ENCODE measurements at places on chromosomes 5 and 9.

GRCh38 chr5:102815084-102815483 lies 60.0 kb downstream of the PAM start:
- DNase-seq = no peak

GRCh38 chr5:59873113-59873512 lies 20.4 kb downstream of the PDE4D start:
- no peak for DNase-seq

DNA sequence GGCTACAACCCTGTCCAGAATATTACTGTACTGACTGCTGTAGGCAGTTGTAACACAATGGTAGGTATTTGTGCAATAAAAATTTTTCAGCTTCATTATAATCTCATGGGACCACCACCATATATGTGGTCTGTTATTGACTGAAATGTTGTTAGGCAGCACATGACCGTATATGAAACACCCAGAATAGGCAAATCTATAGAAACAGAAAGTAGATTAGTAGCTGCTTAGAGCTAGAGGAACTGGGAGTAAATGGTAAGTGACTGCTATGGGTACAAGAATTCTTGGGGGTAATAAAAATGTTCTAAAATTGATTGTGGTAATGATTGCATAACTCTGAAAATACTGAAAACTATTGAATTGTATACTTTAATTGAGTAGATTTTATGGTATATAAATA lies 185.7 kb downstream of the ESM1 start:
- DNase-seq = no peak

DNA sequence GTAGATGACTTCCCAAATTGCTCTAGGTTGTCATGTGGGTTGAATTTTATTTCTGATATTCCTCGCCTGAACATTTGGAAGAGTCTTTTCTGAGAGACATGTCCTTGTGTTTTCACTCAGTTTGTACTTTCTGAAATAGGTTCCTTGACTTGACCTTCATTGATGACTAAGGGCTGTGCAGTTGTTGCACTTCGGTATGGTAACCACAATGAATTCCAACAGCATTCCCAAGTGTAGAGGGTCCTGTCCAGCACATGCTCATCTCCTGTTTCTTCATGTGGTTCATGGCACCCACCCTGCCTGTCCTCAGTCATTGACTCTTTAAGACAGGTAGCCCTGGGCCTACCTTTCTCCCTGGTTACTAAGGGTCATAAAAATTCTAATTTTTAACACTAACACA lies 527.8 kb downstream of the MTRR start:
- no peak for DNase-seq

DNA sequence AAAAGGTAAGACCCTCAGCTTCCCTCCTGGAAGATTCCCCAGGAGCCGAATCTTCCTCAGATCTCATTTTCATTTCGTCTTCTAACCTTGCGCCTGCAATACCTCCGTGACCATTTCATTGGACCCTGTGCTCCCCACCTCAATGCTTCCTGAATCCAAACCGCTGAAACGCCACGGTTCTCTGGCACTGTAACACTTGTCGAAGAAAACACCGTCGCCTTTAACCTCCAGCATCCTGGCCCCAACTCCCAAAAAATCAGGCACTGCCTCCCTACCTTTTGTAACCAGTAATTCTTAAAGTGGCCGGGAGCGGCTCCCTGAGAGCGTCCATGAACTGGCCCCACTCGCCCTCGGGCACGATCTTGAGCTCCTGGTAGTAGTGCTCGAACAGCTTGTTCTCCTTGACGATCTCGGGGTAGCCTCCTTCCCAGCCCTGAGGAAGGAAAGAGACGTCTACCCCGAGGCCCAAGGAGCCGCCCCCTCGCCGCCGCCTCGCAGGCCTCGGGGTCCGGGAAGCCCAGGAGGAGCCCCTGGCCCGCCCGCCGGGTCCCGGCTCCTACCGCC lies 438 bp downstream of the NSUN2 start:
- no peak for DNase-seq

DNA sequence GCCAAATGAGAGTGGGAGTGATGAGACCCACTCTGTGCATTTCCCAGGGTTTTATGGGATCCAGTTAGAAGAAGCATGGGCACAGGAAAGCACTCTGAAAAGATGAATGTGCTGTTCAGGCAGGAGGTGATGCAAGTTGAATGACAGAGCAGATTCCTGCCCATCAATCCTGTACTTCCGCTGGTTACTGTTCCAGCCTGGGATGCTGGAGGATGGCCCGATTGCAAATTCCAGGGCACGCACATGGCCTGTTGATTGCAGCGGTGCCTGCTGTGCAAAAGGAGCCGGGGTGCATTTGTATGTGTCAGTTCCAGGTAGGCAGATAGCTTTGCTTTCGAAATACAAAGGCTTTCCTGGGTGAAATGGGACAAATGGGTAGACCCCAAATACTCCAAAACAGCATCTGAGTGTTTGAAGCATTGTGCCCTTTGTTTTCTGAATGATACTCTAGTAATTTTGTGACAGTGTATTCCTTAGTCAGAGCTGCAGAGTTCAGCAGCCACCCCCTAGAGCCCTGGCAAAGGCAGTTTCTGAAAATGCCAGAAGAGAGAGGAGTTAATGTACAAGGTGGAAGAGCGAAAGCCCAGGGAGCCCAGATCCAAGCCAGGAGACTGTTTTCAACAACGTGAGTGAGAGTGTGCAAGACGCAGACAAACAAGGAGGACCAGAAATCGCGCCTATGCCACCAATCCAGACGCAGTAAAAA lies 454.2 kb upstream of the CLINT1 start:
- no peak for DNase-seq

DNA sequence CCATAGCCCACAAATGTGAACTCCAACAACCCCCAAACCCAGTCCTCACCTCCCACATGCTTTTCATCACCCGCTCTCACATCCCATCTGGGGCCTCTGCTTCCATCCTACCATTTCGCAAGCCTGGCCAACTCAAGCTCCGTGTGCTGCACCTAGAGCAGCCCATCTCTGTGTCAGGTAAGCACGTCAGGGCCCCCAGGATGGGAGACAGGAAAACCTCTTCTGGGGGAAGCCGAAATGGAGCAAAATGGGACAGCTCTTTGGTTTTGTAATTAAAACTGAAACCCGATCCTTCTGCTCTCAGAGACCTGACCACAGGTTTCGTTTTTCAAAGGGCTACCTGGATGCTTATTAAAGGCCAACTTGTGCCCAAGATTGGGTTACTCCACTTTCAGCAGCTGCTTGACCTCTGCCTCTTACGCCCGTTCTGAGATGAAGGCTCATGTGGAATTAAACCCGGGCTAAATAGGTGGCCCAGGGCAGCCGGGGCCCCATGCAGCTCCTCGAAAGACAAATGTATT lies 287.7 kb downstream of the SLIT3 start:
- no peak for DNase-seq

- DNase-seq = no peak
These were observed 81.8 kb upstream of the MEF2C start for GRCh38 chr5:88964831-88965230.

GRCh38 chr5:145632701-145633100 lies 202.4 kb downstream of the PRELID2 start:
- DNase-seq = no peak

DNA sequence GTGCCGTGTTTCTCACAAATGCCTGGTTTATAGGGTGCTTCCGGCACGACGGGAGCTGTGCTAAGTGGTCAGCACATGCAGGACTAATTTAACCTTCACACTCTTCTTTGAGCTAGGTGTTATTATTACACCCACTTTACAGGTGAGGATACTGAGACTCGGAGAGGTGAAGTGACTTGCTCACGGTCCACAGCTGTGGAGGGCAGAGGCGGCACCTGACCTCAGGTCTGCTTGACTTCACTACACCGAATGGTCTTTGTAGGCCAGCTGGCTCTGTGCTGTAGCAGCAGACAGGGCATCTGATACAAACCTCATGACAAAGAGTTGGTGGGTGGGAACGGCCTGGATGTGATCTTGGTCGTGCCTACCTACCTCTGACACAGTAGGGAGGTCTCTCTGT lies 102.0 kb upstream of the BOD1 start:
- no peak for DNase-seq

DNA sequence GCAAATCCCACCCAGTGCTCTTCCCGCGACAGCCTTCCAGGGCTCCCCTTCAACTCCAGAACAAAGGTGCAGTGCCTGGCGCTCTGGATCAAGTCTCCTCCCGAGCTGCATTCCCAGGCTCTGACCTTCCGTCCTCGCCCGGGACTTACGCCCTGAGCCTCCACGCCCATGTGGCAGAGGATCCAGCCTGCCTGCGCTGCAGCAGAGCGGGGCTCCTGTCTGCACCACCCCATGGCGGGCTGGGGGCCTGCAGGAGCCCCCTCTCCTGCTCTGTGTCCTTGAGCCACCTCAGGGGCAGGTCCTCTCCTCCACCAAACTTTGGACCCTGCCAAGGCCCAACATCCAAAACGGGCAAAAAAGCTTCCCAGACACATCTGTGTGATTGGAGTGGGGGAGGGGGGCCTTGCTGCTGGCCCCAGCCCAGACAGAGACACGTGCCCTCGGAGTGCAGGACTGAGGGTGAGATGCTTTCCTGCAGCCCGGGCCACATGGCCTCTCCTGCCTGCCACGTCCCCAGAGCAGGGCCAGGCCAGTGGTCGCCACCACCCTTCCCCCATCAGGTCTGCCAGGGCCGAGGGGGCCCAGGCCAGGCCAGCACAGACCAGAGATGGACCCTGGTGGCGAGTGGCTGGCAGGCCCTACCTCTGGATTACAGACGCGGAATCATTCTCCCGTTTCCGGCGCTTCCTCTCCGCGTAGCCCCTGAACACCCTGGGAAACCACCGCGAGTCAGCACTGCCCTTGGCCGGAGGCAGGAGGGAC lies 4.4 kb downstream of the NSMF start:
- no peak for DNase-seq

DNA sequence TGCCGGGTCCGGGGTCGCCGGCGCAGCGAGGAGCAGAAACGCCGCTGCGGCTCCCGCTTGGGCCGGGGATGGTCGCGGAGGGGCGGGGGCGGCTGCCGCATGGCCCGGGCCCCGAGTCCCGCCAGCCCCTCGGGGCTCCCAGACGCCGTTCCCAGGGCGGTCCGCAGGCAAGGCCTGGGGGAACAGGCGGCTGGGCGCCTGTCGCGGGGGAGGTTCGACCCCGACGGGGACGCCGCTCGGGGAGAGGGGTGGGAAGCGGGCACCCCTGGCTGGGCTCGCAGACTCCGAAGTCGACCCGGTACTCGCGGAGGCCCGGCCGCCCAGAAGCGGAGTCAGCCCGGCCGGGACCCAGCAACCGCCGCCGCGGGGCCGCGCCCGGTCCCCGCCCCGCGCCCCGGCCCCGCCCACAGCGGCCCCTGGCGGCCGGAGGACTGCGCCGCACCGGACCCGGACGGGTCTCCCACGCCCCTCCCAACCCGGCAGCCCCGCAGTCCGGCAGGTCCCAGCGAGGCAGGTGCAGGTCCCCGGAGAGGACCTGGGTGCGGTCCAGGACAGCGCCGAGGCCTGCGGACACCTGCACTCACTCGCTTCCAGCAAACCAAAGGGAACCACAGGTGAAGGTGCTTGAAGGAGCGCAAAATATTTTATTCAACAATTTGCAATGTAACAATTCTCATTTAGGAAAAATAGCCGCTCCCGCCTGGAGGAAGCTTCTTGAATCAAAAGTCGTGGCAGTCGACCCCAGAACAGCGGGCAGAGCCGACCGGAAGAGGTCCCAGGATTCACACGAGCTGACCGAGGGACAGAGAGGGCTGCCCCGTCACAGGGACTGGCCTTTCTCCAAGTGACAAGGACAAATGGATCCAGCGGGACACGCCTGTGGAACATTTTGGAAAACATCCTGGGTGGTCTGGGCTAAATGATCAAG lies at the start of gene INPP5E:
INPP5E (minus strand) TSS at position 365 of the 928 bp plus-strand sequence. CDS start 426 bp downstream, outside the sequence.
- peak; percentile 78 for DNase-seq

- DNase-seq = no peak
These were observed 352.4 kb downstream of the IRX2 start for GRCh38 chr5:2399096-2399495.

- DNase-seq = no peak
These were observed 94.6 kb upstream of the SMC2 start for GRCh38 chr9:103999375-104000062.

DNA sequence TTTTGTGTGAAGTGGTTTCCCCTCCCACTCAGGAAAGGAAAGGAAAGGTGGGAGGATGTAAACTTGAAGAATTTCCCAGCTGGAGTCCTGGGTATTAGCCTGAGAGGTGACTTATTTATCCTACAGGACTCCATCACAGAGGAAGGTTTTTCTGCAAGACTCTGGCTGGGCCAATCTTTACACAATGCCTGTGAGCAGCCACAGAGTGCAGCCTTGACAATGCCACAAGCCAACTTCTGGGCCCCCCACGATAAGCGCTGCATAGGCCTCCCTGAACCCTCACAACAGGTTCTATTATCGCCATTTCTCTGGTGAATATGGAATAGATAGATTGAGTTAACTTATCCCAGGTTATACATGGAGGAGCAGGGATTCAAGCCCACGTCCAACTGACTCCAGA lies 12.4 kb downstream of the TTC39B start:
- no peak for DNase-seq

DNA sequence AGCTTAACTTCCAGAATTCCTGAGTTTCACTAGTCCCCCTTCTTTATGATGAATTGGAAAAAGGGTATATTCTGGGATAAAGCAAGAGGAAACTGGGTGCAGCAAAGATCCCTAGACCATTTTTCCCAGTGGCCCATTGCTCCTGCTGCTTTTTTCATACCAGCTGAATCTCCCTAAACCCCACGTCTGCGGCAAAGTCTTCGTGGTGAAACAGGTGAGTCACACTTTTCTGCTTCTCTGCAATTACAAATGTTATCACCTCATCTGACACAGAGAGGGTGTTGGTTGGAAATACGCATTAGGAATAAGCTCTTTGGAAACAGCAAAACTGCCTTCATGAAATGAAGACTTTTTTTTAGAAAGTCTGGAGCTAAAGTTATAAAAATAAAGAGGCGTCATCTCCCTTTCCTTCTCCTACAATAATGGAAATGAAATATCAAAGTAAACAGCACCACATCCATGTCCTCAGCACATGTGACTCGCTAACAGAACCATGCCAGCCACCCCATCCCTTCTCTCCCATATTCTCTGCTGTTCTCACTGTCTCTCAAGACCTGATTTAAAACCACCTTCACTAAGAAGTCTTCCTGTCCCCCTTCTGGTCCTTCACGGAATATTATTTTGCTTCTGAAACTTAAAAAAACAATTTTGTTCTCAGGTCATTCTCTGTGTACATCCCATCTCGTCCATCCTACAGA lies 39.5 kb upstream of the GLRX start:
- peak; percentile 50 for DNase-seq

- DNase-seq = no peak
These were observed 61.2 kb upstream of the GABRP start for GRCh38 chr5:170722316-170722715.

- DNase-seq = no peak
These were observed 103.4 kb downstream of the OTULIN start for GRCh38 chr5:14767735-14768507.

GRCh38 chr5:137218896-137219295 lies 280.2 kb downstream of the SPOCK1 start:
- no peak for DNase-seq

All from head of caudate nucleus (tissue), 42 donors.